Stomach (tissue), 19 donors: ENCODE measurements at places on chromosomes 3 and 15.

GRCh38 chr3:24302396-24302795, 192.3 kb downstream of the THRB start:
- H3K27ac ChIP-seq = no peak overlapping the region
- no peaks in the 10 kb centered on the region for H3K36me3 ChIP-seq
- DNase-seq = no peak
- no peak overlapping the region for H3K4me3 ChIP-seq

GRCh38 chr3:178422406-178422805, 113.8 kb upstream of the KCNMB2 start:
- H3K36me3 ChIP-seq = no peaks in the 10 kb centered on the region
- DNase-seq = no peak

DNA sequence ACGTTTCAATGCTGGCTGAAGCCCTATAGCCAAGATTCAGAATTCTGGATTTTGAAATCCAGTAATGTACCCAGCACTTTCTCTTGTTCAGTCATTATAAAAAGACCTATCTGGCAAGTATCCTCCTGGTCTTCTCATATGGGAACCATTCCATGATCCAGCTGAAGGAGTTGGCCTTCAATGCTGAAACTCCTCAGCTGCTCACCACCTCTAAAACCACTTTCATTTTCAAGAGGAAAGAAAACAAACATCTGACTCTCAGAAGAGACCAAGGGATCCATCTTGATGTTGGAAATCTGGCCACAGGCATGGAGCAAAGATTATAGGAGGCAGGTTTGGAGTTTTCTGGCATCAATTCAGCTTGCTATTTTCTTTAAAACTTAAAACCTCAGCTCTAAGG, 235.4 kb downstream of the FMN1 start:
- H3K36me3 ChIP-seq = peaks cover 9% of the 10 kb centered on the region
- H3K4me1 ChIP-seq = no peaks in the 10 kb centered on the region
- no peak overlapping the region for H3K4me3 ChIP-seq

GRCh38 chr3:104763007-104763406, 603.7 kb upstream of the ALCAM start:
- H3K4me3 ChIP-seq = no peak overlapping the region
- H3K36me3 ChIP-seq = no peaks in the 10 kb centered on the region
- no peaks in the 10 kb centered on the region for H3K27me3 ChIP-seq
- H3K27ac ChIP-seq = no peak overlapping the region
- H3K4me1 ChIP-seq = no peaks in the 10 kb centered on the region

DNA sequence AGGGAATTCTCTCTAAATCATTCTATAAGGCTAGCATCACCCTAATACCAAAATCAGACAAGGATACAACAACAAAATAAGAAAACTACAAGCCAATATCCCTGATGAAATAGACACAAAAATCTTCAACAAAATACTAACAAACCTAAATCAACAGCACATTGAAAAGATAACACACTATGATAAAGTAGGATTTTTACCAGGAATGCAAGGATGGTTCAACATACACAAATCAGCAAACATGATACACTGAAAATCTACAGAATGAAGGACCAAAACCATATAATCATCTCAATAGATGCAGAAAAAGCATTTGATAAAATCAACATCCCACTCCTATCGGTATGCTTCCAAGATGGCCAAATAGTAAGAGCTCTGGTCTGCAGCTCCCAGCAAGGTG, 39.5 kb downstream of the ALDH1A2 start:
- no peaks in the 10 kb centered on the region for H3K27me3 ChIP-seq
- H3K4me1 ChIP-seq = no peaks in the 10 kb centered on the region
- H3K36me3 ChIP-seq = no peaks in the 10 kb centered on the region
- no peak overlapping the region for H3K4me3 ChIP-seq
- no peak for DNase-seq

- H3K4me1 ChIP-seq = no peaks in the 10 kb centered on the region
- H3K27ac ChIP-seq = no peak overlapping the region
- no peak for DNase-seq
- H3K4me3 ChIP-seq = no peak overlapping the region
Observed at GRCh38 chr15:43237842-43238470, 17.1 kb upstream of the EPB42 start.

DNA sequence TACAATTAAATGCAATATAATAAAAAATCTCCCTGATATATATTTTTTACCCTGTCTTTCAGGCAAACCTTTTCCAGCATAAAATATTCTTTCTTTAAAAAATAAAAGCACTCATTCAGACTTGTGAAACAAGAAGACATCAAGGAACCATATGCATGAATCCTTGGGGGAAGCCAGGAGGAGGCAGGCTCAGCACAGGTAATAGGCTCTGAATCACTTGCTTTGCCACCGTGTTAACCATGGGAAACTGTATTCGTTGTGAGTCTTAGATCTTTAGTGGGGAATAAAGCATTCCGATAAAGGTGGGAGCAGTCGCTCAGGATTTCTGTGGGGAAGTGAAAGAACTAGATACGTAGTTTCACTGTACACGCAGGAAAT, 42.4 kb downstream of the FBN1 start:
- no peak overlapping the region for H3K27ac ChIP-seq
- DNase-seq = no peak
- no peak overlapping the region for H3K4me3 ChIP-seq
- no peaks in the 10 kb centered on the region for H3K4me1 ChIP-seq

- no peak overlapping the region for H3K27ac ChIP-seq
- peak; percentile 84 for DNase-seq
- H3K4me1 ChIP-seq = no peaks in the 10 kb centered on the region
- no peak overlapping the region for H3K4me3 ChIP-seq
- H3K36me3 ChIP-seq = no peaks in the 10 kb centered on the region
Observed at GRCh38 chr3:14780927-14781507, 37.7 kb upstream of the FGD5 start.

DNA sequence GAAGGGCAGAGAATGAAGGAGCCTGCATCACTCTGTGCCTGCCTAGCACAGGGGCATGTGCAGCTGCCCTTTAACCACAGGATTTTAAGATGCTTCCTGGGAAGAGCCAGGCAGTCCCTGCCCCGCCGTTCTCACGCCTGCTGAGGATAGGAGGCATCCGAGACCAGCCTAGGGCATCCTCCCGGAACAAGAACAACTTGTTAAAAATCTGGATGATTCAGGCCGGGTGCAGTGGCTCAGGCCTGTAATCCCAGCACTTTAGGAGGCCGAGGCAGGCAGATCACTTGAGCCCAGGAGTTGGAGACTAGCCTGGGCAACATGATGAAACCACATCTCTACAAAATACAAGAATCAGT, 15.2 kb downstream of the NRROS start:
- H3K4me1 ChIP-seq = peaks cover 7% of the 10 kb centered on the region
- H3K4me3 ChIP-seq = no peak overlapping the region
- H3K27ac ChIP-seq = no peak overlapping the region
- H3K27me3 ChIP-seq = no peaks in the 10 kb centered on the region
- peaks cover 4% of the 10 kb centered on the region for H3K36me3 ChIP-seq

- H3K4me3 ChIP-seq = peak overlapping the region; percentile 37
- H3K36me3 ChIP-seq = no peaks in the 10 kb centered on the region
- peaks cover 41% of the 10 kb centered on the region for H3K27me3 ChIP-seq
- no peak overlapping the region for H3K27ac ChIP-seq
- DNase-seq = no peak
Observed at GRCh38 chr3:62374341-62375218, 1.2 kb upstream of the FEZF2 start.

- no peaks in the 10 kb centered on the region for H3K36me3 ChIP-seq
- peak overlapping the region; percentile 84 for H3K4me3 ChIP-seq
- H3K4me1 ChIP-seq = peaks cover 25% of the 10 kb centered on the region
- peak; percentile 58 for DNase-seq
- peak overlapping the region; percentile 93 for H3K27ac ChIP-seq
Observed at GRCh38 chr3:16884084-16884747, 539 bp upstream of the PLCL2 start.

- no peak for DNase-seq
- H3K36me3 ChIP-seq = no peaks in the 10 kb centered on the region
- peaks cover 56% of the 10 kb centered on the region for H3K4me1 ChIP-seq
- H3K27ac ChIP-seq = no peak overlapping the region
Observed at GRCh38 chr15:98666841-98667240, 18.5 kb downstream of the IGF1R start.

DNA sequence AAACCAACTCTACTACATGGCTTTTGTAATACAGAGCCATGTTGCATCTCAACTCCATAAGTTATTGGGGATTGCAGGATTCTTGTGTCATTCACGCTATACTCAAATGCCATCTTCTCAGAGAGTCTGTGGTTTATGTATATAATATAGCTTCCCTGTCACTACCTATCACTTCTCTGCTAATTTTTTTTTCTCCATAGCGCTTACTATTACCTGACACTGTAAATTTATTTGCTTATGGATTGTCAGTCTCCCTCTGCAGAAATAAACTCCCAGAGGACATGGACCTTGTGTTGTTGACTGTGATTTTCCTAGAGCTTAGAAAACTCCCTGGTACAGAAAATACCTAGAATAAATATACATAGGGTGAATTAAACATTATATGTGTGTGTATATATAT, 990.5 kb downstream of the TBL1XR1 start:
- no peaks in the 10 kb centered on the region for H3K27me3 ChIP-seq
- no peaks in the 10 kb centered on the region for H3K4me1 ChIP-seq
- no peaks in the 10 kb centered on the region for H3K36me3 ChIP-seq
- H3K27ac ChIP-seq = no peak overlapping the region
- no peak for DNase-seq

- DNase-seq = peak; percentile 50
- H3K4me3 ChIP-seq = no peak overlapping the region
- no peaks in the 10 kb centered on the region for H3K4me1 ChIP-seq
Observed at GRCh38 chr3:10344147-10344943, 23.4 kb upstream of the SEC13 start.

- peaks cover 28% of the 10 kb centered on the region for H3K36me3 ChIP-seq
- H3K27me3 ChIP-seq = no peaks in the 10 kb centered on the region
- no peak overlapping the region for H3K4me3 ChIP-seq
- no peak overlapping the region for H3K27ac ChIP-seq
- DNase-seq = no peak
Observed at GRCh38 chr15:68148039-68148438, 57.1 kb downstream of the CALML4 start.

GRCh38 chr3:109195815-109196214, 59.3 kb downstream of the C3orf85 start:
- no peaks in the 10 kb centered on the region for H3K27me3 ChIP-seq
- no peak for DNase-seq
- H3K4me3 ChIP-seq = no peak overlapping the region
- H3K4me1 ChIP-seq = no peaks in the 10 kb centered on the region

DNA sequence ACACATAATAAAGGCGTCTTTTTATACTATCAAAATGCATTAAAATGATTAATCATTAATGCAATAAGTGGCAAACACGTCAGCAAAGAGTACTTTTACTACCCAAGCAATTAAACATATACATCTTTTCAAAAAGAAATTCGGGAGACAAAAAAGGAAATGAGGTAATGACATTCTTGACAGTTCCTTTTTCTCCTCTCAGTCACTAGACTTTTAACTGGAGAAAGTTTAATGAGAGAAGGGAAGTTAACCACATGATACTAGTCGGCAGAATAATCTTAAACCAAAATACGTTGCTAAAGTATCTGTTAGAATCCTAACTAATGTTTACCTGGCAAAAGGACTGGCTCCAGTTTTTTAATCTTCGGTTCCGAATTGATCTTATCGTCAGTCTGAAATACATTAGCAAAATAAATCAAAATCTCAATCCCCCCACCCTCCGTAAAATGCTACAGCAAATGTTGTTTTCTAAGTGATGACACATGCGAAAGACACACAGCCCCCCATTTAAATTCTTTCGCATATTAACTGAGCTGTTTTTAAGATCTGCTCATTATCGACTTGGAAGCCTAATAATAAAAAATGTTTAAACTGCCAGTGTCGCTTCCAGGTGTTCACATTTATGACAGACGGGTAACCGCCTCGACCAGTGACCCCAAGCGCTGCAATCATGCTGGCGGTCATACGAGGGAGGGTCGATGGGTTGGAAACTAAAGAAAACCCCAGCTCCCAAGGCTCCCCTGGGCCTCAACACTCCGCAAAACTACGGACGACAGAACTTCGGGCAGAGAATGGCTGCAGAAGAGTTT, 778 bp downstream of the MTMR10 start:
- DNase-seq = no peak
- peak overlapping the region; percentile 97 for H3K27ac ChIP-seq
- no peaks in the 10 kb centered on the region for H3K27me3 ChIP-seq
- peaks cover 29% of the 10 kb centered on the region for H3K4me1 ChIP-seq
- peak overlapping the region; percentile 74 for H3K4me3 ChIP-seq
- peaks cover 6% of the 10 kb centered on the region for H3K36me3 ChIP-seq

GRCh38 chr3:13461169-13462124, 18.7 kb upstream of the HDAC11 start:
- peaks cover 16% of the 10 kb centered on the region for H3K27me3 ChIP-seq
- peak; percentile 80 for DNase-seq
- H3K4me3 ChIP-seq = no peak overlapping the region

- H3K36me3 ChIP-seq = peaks cover 100% of the 10 kb centered on the region
- H3K4me3 ChIP-seq = no peak overlapping the region
- H3K27me3 ChIP-seq = no peaks in the 10 kb centered on the region
- no peak overlapping the region for H3K27ac ChIP-seq
- no peak for DNase-seq
- H3K4me1 ChIP-seq = no peaks in the 10 kb centered on the region
Observed at GRCh38 chr15:44593042-44593736, 56.2 kb downstream of the EIF3J start.
